GM20000 (cell line): ENCODE measurements at places on chromosomes 5 and 9.

GRCh38 chr5:73940026-73940425 lies 314.0 kb downstream of the ARHGEF28 start:
- DNase-seq: no peak

GRCh38 chr5:126456217-126456820 lies 33.1 kb downstream of the GRAMD2B start:
- no peak for DNase-seq

DNA sequence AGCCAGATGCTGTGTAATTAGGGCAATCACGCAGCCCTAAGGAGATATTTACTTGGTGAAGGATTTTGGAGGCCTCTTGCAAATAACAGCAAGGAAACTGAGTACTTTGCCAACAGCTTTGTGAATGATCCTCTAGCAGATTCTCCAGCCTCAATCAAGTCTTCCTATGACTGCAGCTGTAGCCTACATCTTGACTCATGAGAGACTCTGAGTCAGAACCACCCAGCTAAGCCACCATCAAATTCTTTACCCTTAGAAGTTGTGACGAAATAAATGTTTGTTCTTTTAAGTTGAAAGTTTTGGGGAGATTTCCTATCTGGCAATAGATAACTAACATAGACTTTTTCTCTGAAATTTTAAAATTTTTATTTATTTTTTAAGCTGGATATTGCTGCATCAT lies 237.6 kb upstream of the CCNH start:
- DNase-seq: no peak

DNA sequence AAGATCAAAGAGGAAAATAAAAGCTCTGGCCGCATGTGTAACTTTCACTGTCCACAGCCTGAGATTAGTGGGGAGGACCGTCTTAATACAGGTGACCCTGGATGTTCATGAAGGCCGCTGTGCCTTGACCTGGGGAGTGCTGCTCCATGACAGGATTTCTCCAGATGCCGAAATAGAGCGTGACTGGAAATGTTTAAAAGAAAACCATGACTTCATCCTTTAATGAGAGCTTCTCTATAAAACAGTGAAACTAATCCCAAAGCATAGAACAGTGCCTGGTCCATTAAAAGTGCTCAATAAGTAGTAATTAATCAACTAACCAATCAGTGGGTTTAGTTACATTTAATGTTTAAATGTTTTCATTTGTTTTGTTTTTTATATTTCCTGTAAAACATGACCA lies 62.7 kb downstream of the ERAP1 start:
- no peak for DNase-seq

GRCh38 chr5:143582869-143583268 lies 179.4 kb upstream of the NR3C1 start:
- no peak for DNase-seq

GRCh38 chr5:133531594-133531993 lies 80.7 kb downstream of the FSTL4 start:
- DNase-seq: no peak

GRCh38 chr9:114065304-114065703 lies 12.8 kb downstream of the AMBP start:
- DNase-seq: no peak
